Hepatocyte (in vitro differentiated cells): ENCODE measurements at places on chromosomes 3 and 15. TPM values are rescaled to one million over a fixed set of nuclear protein-coding genes. Genes with fewer than 3 reads are reported as not detected.

TRIM42 gene
- not detected in 2 replicates for total RNA-seq

CCDC50 gene
- total RNA-seq: 49.6 and 54.6 TPM in 2 replicates

ACOX2 gene
- 20.1 and 26.2 TPM in 2 replicates for total RNA-seq

EID1 gene
- 198 and 218 TPM in 2 replicates for total RNA-seq

DPH6 gene
- total RNA-seq: 11.3 and 21.7 TPM in 2 replicates

UROC1 gene
- total RNA-seq: 2.2 and 4.2 TPM in 2 replicates

FEZF2 gene
- total RNA-seq: not detected in 2 replicates

FAM107A gene
- 0.24 and 0.93 TPM in 2 replicates for total RNA-seq

ADGRG7 gene
- 33.3 and 34.1 TPM in 2 replicates for total RNA-seq

P2RY1 gene
- total RNA-seq: 11.9 and 14.0 TPM in 2 replicates

USP13 gene
- total RNA-seq: 9.6 and 13.5 TPM in 2 replicates
